ENCODE measurements at places on chromosomes 7 and 10. TPM values are rescaled to one million over a fixed set of nuclear protein-coding genes. Genes with fewer than 3 reads are reported as not detected.

- no peak for DNase-seq
Measured at GRCh38 chr7:157431951-157432540, 95.2 kb downstream of the DNAJB6 start.

DNA sequence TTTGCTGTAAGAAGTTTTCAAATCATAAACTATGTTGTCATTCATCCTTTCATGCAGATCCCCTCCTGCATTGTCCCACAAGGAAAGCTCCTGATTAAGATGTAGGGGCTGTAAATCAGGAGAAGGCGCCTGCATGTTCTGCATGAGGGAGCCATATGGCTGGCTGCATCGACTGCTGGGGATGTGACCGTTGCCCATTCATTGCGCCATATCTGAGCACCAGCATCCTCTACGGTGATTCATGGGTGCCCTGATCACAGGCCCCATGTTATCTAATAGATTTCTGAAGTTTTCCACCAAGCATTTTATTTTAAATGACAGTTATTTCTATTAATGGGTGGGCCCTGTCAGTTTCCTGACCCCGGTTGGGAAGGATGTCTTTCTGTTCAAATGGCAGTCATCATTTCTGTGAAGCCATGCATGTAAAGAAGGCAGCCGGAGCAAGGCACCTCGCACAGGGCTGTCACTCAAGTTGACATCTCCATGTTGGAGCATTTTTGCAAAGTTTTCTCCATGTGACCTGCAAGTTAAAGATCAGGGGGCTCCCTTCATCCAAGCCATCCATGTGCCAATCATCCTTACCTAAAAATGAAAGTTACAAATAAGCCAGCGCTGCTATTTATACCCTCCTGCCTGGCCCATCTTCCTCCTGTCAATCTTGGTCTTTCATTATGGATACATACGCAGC lies 128.8 kb downstream of the TEX36 start:
- no peak for DNase-seq

The MYOZ1 gene
- not detected for total RNA-seq

DNA sequence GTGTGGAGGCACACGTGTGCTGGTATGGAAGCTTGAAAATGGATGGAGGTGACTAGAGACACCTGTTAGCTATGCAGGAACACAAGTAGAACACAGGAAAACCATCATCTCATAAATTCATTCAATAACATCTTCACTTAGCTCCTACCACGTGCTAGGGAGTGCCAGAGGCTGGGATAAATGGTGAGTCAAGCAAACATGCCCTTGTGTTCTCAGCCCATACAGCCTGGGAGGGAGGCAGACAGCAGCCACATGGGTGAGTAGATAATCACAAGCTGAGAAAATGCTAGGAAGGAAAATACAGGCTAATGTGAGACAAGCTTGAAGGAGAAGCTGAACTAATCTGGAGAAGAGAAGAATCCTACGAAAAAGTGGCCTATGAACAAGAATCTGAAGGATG lies 468.0 kb upstream of the ZMIZ1 start:
- no peak for DNase-seq

DNA sequence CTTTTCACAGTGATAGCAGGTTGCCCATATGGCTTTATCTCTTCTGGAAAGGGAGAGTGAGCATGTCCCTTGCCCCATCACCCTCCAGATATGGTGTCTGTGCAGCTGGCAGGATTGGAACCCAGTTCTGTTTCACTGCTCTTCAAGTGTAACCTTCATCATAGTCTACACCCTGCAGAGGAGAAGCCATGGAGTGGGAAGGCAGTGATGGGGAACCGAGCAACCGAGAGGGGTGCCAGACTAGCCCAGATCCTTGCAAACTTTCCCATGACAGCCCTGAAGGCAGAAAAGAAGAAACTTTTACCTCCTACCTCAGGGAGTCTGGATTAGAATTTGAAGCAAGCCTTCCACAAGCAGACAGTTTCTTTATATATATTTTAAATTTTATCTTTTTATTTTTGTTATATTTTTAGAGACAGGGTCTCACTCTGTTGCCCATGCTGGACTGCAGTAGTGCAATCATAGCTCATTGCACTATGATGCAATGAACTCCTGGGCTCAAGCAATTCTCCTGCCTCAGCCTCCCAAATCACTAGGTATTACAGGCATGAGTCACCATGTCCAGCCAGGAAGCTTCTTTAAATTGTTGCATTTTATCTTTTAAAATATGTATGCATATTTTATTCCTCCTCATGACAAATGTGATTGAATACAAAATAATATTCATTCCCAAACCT lies 133.3 kb downstream of the KCNMA1 start:
- no peak for DNase-seq

- DNase-seq = peak; percentile 12
Measured at GRCh38 chr7:75536491-75536890, 44.4 kb downstream of the SPDYE5 start.

- DNase-seq = no peak
Measured at GRCh38 chr7:158028290-158028941, 559.2 kb downstream of the PTPRN2 start.

The C10orf105 gene
- total RNA-seq = 1.1 TPM

GRCh38 chr10:62399211-62399610 lies 25.0 kb downstream of the ZNF365 start:
- DNase-seq = no peak

The STK32C gene
- total RNA-seq = 21.1 TPM

- DNase-seq = no peak
Measured at GRCh38 chr7:70766109-70766508, 365.8 kb upstream of the GALNT17 start.

- DNase-seq = no peak
Measured at GRCh38 chr7:930975-931758, 23.3 kb downstream of the ADAP1 start.

DNA sequence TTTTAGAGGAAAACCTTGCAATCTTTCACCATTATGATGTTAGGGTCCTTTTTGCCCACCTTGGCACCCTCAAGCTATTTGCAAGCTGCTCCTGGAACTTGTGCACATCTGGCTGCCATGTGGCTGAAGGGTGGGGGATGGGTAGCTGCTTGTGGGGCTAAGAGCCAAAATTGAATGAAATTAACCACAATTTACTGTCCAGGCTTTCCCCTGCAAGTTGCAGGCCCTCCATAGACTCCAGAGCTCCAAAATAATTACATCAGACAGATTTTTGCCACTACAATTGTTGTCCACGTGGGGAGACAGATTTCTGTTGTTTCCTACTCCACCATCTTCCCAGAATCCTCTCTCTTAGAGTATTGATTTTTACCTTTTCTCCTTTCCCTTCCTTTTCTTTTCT lies 19.1 kb downstream of the PI4K2A start:
- no peak for DNase-seq

GRCh38 chr10:63585041-63585440 lies 63.8 kb downstream of the REEP3 start:
- no peak for DNase-seq

DNA sequence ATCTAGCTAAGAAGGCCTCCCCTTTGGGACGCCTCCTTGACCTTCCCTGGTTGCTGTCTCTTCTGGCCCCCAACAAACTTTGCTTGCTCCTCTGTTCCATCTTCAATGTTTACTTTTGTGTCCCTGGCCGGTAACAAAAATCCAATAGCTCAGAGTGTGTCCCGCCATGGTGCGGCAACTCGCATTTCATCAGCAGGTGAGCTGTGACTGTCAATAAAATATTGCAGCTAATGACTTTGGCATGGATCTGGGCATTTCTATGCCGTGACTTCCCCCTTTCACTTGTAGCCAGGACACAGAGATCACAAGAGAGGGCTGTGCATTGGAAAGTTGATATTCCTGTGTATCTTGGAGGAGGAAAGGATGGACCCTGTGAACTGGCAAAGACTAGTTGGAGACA lies 317.6 kb downstream of the RPS24 start:
- no peak for DNase-seq

DNA sequence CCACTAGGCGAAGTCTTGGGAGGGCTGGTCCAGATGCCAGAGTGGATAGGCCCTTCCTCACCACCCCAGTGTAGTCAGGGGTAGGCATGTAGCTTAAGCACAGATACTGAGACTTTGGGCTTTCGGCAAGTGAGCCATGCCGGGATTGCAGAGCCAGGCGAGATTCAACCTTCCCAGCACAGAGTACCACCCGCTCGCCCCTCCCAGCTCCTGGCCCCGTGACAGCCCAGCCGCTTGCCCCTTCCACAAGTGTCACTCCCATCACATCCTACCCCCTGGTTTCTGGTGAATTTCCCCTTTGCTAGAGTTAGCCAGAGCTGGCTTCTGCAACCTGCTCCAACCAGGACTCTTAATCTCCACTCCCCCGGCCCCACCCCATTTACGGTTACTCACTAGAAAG lies 56.9 kb downstream of the ARHGAP22 start:
- DNase-seq = no peak

The IKZF1 gene
- total RNA-seq = 374 TPM

DNA sequence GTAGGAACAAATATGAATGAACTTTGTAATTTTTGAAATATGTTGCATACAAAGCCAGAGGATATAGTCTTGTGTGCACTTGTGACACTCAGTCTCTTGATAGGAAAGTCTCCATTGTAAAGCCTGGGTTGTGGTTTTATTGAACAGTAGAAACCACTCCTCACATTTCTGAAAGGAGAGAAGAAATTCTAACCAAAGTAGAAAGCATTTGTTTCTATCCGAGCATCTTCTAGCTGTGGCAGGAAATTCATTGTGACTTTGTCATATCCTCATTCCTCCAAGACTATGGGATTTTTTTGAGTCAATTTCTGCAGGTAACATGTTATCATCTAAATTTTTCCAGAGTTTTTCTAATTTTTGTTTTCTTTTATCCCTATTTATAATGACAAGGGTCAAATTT lies 55.5 kb upstream of the NCF1 start:
- no peak for DNase-seq

DNA sequence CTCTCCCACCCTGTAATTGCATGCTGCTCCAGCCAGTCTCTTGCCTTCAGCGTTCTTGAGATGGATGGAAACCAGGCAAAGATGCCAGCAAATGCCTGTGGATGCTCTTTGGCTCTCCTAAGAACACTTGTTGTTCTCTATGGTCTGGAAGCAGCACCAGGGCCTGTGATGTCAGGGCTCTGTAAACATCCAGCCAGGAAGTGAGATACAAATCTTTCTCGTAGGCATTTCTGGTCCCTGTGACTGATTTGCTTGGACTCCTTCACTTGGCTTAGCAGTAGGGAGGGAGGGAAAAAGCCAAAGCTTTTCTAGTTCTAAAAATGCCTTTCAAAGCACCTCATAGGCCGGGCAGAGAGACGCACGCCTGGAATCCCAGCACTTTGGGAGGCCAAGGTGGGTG lies 201.3 kb downstream of the REEP3 start:
- DNase-seq = no peak

The TRIM73 gene
- 8.3 TPM for total RNA-seq

The CUBN gene
- 1.2 TPM for total RNA-seq

The FAM237B gene
- total RNA-seq = not detected

GRCh38 chr7:157462840-157463239 lies 126.0 kb downstream of the DNAJB6 start:
- DNase-seq = peak; percentile 18

- peak; percentile 35 for DNase-seq
Measured at GRCh38 chr10:784403-785088, 95.1 kb upstream of the DIP2C start.

DNA sequence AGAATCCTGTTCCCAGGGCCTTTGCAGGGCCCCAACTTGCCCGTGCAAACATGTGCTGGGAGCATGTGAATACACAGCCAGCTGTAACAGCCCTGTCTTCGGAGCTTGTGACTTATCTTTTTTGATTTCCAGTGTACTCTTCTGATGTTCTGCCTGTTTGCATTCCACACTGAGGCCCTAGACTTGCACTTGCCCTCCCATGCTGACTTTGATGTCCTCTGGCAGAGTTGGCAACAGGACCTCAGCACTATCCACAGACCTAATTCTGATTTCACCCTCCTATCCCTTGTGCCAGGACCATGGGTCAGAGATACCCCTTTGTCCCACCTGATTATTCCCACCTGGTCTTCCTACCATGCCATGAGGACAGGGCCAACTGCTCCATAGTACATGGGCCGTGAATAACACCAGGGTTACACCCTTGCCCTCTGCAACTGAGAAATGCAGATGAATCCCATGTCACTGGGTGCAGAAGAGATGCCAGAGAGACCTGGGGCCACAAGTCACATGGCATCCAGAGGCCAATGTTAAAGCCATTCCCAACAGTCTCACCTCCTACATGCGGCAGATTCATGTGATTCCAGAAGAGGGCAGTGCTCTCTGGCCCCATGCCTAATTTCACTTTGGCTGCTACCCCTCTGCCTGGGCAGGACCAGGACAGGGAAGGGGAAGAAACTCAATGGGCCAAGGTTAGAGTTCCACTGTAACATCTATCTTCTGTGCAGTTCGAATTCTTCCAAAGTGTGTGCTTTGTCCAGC lies 43.0 kb downstream of the SCRN1 start:
- DNase-seq = no peak

The GOT1 gene
- 31.2 TPM for total RNA-seq

GRCh38 chr7:99579281-99579955 lies 18.6 kb upstream of the TMEM225B start:
- no peak for DNase-seq

DNA sequence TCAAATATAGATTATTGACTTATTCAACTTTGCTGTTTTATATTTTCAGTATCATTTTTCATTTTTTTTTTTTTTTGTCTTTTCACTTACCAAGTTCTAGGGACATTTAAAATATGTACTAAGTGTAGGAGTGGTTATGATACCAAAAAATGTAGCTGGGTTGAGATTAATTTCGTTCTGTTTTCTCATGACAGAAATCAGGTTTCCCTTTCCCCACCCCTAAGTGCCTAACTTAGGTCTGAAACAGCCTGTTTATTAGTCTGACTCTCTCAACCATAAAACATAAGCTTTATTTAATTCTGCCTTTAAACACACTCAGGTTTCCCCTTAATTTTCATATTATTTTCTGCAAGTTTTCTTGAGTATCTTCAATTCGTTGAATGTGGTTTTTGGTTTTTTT lies 22.1 kb downstream of the TMEM106B start:
- DNase-seq = no peak

GRCh38 chr10:109037978-109038377 lies 885.3 kb downstream of the XPNPEP1 start:
- DNase-seq = no peak

GRCh38 chr10:129898706-129899268 lies 65.3 kb downstream of the EBF3 start:
- no peak for DNase-seq

The SKIDA1 gene
- 0.10 TPM for total RNA-seq

DNA sequence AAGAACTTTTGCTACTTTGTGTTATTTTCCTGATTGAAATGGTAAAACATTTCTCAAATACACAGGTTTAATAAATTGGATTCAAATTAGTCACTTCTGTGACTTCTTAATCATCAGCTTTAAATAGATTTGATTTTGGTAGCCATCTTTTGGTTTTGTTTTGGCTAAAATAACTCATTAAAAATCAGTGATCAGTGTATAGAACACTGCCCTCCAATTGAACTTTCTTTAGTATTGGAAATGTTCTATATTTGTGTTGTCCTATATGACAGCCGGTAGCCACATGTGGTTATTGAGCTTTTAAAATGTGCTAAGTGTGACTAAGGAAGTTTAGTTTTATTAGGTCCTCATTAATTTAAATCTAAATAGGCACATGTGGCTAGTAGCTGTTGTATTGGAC lies 50.4 kb downstream of the GLCCI1 start:
- DNase-seq = no peak

- no peak for DNase-seq
Measured at GRCh38 chr7:18262058-18262457, 233.5 kb upstream of the HDAC9 start.
